ENCODE measurements at places on chromosomes 7 and 10. TPM values are rescaled to one million over a fixed set of nuclear protein-coding genes. Genes with fewer than 3 reads are reported as not detected.

- DNase-seq: no peak
- no peaks in the 10 kb centered on the region for H3K27me3 ChIP-seq
- H3K4me3 ChIP-seq: no peak overlapping the region
- no peaks in the 10 kb centered on the region for H3K4me1 ChIP-seq
- H3K36me3 ChIP-seq: no peaks in the 10 kb centered on the region
Observed at GRCh38 chr10:130652964-130653578, 516.9 kb downstream of the GLRX3 start.

GRCh38 chr7:91780521-91780920 lies 100.0 kb downstream of the MTERF1 start:
- H3K27me3 ChIP-seq: no peaks in the 10 kb centered on the region
- H3K4me3 ChIP-seq: no peak overlapping the region
- no peaks in the 10 kb centered on the region for H3K4me1 ChIP-seq
- H3K27ac ChIP-seq: no peak overlapping the region
- no peak for DNase-seq
- no peaks in the 10 kb centered on the region for H3K36me3 ChIP-seq

GRCh38 chr7:45969940-45970339 lies 48.9 kb upstream of the IGFBP3 start:
- no peak overlapping the region for H3K27ac ChIP-seq
- H3K4me1 ChIP-seq: no peaks in the 10 kb centered on the region
- DNase-seq: no peak
- H3K27me3 ChIP-seq: no peaks in the 10 kb centered on the region
- H3K36me3 ChIP-seq: no peaks in the 10 kb centered on the region
- H3K4me3 ChIP-seq: no peak overlapping the region

Gene PPRC1
- 22.4 TPM for total RNA-seq

Gene PGAM2
- not detected for total RNA-seq

- H3K4me1 ChIP-seq: peaks cover 24% of the 10 kb centered on the region
- H3K4me3 ChIP-seq: no peak overlapping the region
- no peaks in the 10 kb centered on the region for H3K27me3 ChIP-seq
Observed at GRCh38 chr10:86946213-86947155, 10.9 kb downstream of the MMRN2 start.

- peak; percentile 47 for DNase-seq
- H3K4me3 ChIP-seq: no peak overlapping the region
- H3K27me3 ChIP-seq: no peaks in the 10 kb centered on the region
- no peaks in the 10 kb centered on the region for H3K36me3 ChIP-seq
- H3K4me1 ChIP-seq: peaks cover 43% of the 10 kb centered on the region
- H3K27ac ChIP-seq: no peak overlapping the region
Observed at GRCh38 chr10:75542906-75543305, 111.5 kb downstream of the LRMDA start.

Gene ZNF804B
- 0.22 TPM for total RNA-seq

GRCh38 chr7:92608380-92609322 lies 18.5 kb upstream of the FAM133B start:
- peaks cover 6% of the 10 kb centered on the region for H3K4me1 ChIP-seq
- H3K27me3 ChIP-seq: no peaks in the 10 kb centered on the region
- peak overlapping the region; percentile 20 for H3K4me3 ChIP-seq
- no peak overlapping the region for H3K27ac ChIP-seq

Gene IQUB
- 1.8 TPM for total RNA-seq
